ENCODE measurements at places on chromosomes 7 and 10. TPM values are rescaled to one million over a fixed set of nuclear protein-coding genes. Genes with fewer than 3 reads are reported as not detected.

Gene FAM25A
- total RNA-seq = not detected

Gene LBX1
- not detected for total RNA-seq

Gene NUPR2
- total RNA-seq = not detected

Gene NEUROD6
- total RNA-seq = not detected

Gene ING3
- total RNA-seq = 14.8 TPM

Gene PRXL2A
- 56.5 TPM for total RNA-seq

Gene AHR
- total RNA-seq = 7.1 TPM

- H3K27me3 ChIP-seq = peaks cover 5% of the 10 kb centered on the region
- peaks cover 33% of the 10 kb centered on the region for H3K4me1 ChIP-seq
- no peaks in the 10 kb centered on the region for H3K36me3 ChIP-seq
- H3K27ac ChIP-seq = no peak overlapping the region
- no peak for DNase-seq
- no peak overlapping the region for H3K4me3 ChIP-seq
Measured at GRCh38 chr7:92680442-92680841, 90.3 kb upstream of the FAM133B start.

- no peak overlapping the region for H3K4me3 ChIP-seq
- H3K27ac ChIP-seq = no peak overlapping the region
- no peak for DNase-seq
- no peaks in the 10 kb centered on the region for H3K36me3 ChIP-seq
- no peaks in the 10 kb centered on the region for H3K4me1 ChIP-seq
Measured at GRCh38 chr7:104903044-104903443, 111.0 kb upstream of the KMT2E start.

- no peak for DNase-seq
- H3K36me3 ChIP-seq = no peaks in the 10 kb centered on the region
- H3K4me1 ChIP-seq = peaks cover 11% of the 10 kb centered on the region
- H3K27ac ChIP-seq = no peak overlapping the region
- H3K4me3 ChIP-seq = no peak overlapping the region
Measured at GRCh38 chr10:62093863-62094291, 174.8 kb downstream of the RTKN2 start.

GRCh38 chr10:99673492-99673891, 14.2 kb downstream of the ENTPD7 start:
- no peaks in the 10 kb centered on the region for H3K4me1 ChIP-seq
- DNase-seq = no peak
- no peak overlapping the region for H3K4me3 ChIP-seq
- H3K36me3 ChIP-seq = no peaks in the 10 kb centered on the region
- H3K27ac ChIP-seq = no peak overlapping the region
- H3K27me3 ChIP-seq = no peaks in the 10 kb centered on the region

DNA sequence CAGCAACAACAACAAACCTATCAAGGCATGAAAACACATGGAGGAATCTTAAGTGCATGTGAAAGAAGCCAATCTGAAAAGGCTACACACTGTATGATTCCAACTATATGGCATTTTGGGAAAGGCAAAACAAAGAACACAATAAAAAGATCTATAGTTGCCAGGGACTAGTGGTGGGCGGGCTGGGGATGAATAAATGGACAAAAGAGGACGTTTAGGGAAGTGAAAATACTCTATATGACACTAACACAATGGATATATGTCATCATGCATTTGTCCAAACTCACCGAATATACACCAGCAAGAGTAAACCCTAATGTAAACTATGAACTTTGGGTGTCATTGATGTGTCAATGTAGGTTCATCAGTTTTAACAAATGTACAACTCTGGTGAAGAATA, 89.1 kb downstream of the SEMA3E start:
- DNase-seq = no peak
- no peaks in the 10 kb centered on the region for H3K36me3 ChIP-seq
- H3K4me1 ChIP-seq = no peaks in the 10 kb centered on the region
- H3K27me3 ChIP-seq = no peaks in the 10 kb centered on the region
- no peak overlapping the region for H3K27ac ChIP-seq

GRCh38 chr7:107044347-107045194, at the start of gene PRKAR2B:
Gene PRKAR2B (plus strand): TSS chr7:107044705. CDS start chr7:107044908, 203 bp downstream.
- DNase-seq = peak; percentile 83
- peaks cover 41% of the 10 kb centered on the region for H3K4me1 ChIP-seq
- H3K27me3 ChIP-seq = peaks cover 12% of the 10 kb centered on the region
- no peak within 1 kb of the TSS for H3K27ac ChIP-seq
- H3K36me3 ChIP-seq = no peaks in the 10 kb centered on the region

DNA sequence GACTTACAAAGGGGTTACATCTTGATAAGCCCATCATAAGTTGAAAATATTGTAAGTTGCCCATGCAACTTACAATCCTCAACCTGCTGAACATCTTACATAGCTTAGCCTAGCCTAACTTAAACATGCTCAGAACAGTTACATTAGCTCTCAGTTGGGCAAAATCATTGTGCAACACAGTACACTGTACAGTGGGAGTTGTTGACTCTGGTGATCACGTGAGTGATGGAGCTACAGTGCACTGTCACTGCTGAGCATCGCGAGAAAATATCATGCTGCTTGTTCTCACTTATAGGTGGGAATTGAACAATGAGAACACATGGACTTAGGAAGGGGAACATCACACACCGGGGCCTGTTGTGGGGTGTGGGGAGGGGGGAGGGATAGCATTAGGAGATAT, 214.9 kb upstream of the ZMIZ1 start:
- H3K27ac ChIP-seq = no peak overlapping the region
- no peaks in the 10 kb centered on the region for H3K36me3 ChIP-seq
- peaks cover 17% of the 10 kb centered on the region for H3K4me1 ChIP-seq
- H3K27me3 ChIP-seq = no peaks in the 10 kb centered on the region
- H3K4me3 ChIP-seq = no peak overlapping the region

GRCh38 chr10:15385552-15386455, 14.7 kb upstream of the FAM171A1 start:
- no peaks in the 10 kb centered on the region for H3K36me3 ChIP-seq
- H3K27me3 ChIP-seq = peaks cover 6% of the 10 kb centered on the region
- H3K4me1 ChIP-seq = peaks cover 7% of the 10 kb centered on the region
- no peak overlapping the region for H3K4me3 ChIP-seq
- no peak for DNase-seq
- H3K27ac ChIP-seq = no peak overlapping the region

- H3K27ac ChIP-seq = no peak overlapping the region
- H3K4me3 ChIP-seq = no peak overlapping the region
- no peaks in the 10 kb centered on the region for H3K36me3 ChIP-seq
- DNase-seq = no peak
Measured at GRCh38 chr10:104591441-104591840, 49.6 kb upstream of the SORCS3 start.

DNA sequence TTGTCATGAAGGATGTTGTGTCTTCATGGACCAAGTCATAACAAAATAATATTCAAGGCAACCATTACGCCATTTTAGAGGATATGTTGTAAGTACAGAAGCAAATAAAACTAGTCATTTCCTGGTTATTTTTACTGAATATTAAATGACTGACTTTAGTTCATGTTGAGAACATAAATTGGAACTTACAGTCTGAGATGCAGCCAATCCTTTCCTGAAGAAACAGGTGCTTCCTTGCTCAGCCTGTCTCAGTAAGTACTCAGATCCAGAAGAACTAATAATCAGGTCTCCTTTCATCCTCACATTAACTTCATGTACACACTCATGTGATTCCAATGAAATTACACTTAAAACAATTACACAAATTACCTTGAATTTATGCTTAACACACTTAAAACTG, 12.3 kb downstream of the SEMA3A start:
- H3K27me3 ChIP-seq = no peaks in the 10 kb centered on the region
- no peak overlapping the region for H3K4me3 ChIP-seq
- DNase-seq = no peak
- H3K36me3 ChIP-seq = no peaks in the 10 kb centered on the region
- no peak overlapping the region for H3K27ac ChIP-seq

DNA sequence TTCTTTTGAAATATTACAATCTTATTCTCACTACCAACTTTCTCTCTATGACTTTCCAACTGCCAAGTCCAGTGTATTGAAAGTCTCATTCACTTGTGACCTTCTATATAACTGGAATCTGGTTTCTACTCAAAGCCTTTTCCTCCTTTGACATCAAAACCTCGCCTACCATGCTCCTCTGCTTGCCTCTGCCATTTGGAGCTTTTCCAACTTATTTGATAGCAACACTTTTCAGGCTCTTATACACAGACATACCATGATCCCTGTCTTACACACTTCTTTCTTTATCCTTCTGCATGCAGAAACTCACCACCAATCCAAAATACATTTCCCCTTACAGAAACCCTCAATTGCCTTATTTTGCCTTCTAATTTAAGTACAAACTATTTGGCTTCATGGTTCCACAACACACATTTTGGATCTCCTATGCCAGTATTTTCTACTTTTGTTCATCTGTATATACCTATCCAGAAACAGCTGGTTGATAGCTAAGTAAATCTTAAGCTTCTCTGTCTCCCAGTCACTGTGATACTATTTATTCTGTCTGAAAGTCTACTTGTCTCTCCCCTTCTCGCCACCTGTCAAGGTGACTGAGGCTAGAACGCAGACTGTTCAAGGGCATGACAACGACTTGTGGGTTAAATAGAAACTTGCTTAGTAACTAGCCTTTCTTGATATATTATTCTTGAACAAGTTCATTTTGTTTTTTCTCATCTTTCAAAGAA, 22.4 kb downstream of the GNG11 start:
- H3K27ac ChIP-seq = no peak overlapping the region
- no peaks in the 10 kb centered on the region for H3K36me3 ChIP-seq
- H3K4me3 ChIP-seq = no peak overlapping the region
- no peak for DNase-seq

GRCh38 chr7:137882806-137883205, 36.0 kb upstream of the DGKI start:
- H3K27me3 ChIP-seq = no peaks in the 10 kb centered on the region
- no peak overlapping the region for H3K27ac ChIP-seq
- peaks cover 56% of the 10 kb centered on the region for H3K4me1 ChIP-seq
- DNase-seq = no peak
- H3K36me3 ChIP-seq = peaks cover 64% of the 10 kb centered on the region

DNA sequence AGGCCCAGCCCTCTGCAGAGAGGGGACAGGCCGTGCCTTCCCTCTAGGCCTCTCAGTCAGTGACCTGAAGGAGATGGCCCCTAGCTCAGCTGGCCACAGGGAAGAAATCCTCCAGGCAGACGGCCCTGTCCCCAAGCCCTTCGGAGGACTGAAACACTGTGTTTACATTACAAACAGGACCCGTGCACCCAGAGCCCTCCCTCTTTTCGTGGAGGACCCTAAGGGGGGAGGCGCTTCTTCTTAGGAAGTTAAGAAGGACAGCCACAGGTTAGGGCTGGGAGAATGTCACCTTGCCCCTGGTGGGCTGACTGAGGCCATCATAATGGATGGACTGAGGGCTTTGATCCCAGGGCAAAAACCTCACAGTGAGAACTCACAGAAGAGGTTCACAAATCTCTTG, 154.9 kb downstream of the SLIT1 start:
- no peaks in the 10 kb centered on the region for H3K36me3 ChIP-seq
- H3K4me1 ChIP-seq = peaks cover 33% of the 10 kb centered on the region
- H3K4me3 ChIP-seq = no peak overlapping the region
- DNase-seq = no peak
- no peak overlapping the region for H3K27ac ChIP-seq

DNA sequence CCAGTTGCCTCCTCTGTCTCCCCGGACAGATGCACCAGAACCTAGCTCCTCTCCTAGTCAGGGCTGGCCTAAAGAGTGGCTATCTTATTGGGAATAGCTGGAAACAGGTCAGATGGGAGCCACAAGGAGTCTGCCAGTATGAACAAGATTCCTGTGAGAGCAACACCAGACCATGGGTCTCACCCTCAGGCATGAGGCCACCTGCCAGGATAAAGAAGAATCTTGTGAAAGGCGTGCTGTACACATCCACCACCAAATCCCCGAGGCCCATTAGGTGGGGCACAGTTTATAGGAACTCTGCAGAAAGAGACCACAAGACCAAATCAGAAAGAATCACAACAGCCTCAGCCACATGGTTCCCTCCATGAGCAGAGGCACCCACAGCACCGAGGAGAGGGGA, 325.9 kb downstream of the TNS3 start:
- peaks cover 8% of the 10 kb centered on the region for H3K4me1 ChIP-seq
- H3K4me3 ChIP-seq = no peak overlapping the region
- peaks cover 6% of the 10 kb centered on the region for H3K36me3 ChIP-seq
- H3K27ac ChIP-seq = no peak overlapping the region
- no peak for DNase-seq

- no peak for DNase-seq
- no peak overlapping the region for H3K4me3 ChIP-seq
- no peaks in the 10 kb centered on the region for H3K27me3 ChIP-seq
- peaks cover 24% of the 10 kb centered on the region for H3K4me1 ChIP-seq
- no peak overlapping the region for H3K27ac ChIP-seq
Measured at GRCh38 chr7:17745610-17746009, 194.7 kb downstream of the SNX13 start.

GRCh38 chr7:88363249-88363648, 56.6 kb upstream of the STEAP4 start:
- peak; percentile 15 for DNase-seq
- no peak overlapping the region for H3K4me3 ChIP-seq
- no peaks in the 10 kb centered on the region for H3K36me3 ChIP-seq
- H3K27ac ChIP-seq = no peak overlapping the region
- no peaks in the 10 kb centered on the region for H3K27me3 ChIP-seq
- peaks cover 59% of the 10 kb centered on the region for H3K4me1 ChIP-seq

DNA sequence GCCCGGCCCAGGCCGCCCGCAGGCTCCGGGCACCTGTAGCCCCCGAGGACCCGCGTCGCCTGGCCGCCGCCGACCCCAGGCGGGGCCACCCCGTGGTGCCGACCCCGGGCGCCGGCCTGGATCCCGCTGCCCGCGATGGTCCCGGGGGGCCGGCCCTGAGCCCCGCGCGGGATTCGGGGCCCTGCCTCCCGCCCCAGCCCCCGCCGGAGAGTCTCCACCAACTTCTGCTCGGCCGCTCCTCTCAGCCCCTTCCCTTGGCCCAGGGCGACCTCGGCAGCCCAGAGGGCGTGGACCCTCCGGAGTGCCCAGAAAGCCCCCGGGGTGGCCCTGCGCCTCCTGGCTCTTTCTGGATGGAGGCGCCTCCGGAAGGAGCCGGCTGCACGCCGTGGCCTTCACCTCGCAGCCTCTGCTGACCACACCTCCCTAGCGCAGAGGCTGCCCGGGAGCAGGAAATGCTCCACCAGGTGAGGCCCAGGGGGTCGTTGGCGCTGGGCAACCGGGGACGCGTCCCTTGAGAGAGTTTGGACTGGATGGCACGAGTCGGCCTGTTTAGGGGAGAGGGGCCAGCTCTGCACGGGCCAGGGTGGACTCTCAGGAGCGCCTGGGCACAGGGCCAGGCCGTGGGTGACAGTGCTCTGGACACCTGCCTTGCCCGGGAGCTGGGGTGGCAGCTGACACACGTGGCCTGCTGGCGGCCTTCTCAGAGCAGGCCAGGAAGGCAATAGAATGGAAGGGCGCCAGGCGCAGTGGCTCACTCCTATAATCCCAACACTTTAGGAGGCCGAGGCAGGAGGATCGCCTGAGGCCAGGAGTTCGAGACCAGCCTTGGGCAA, 529 bp downstream of the ZNF853 start:
- peaks cover under 1% of the 10 kb centered on the region for H3K36me3 ChIP-seq
- peak overlapping the region; percentile 54 for H3K4me3 ChIP-seq
- no peak overlapping the region for H3K27ac ChIP-seq
- peak; percentile 66 for DNase-seq
- peaks cover 12% of the 10 kb centered on the region for H3K4me1 ChIP-seq
- peaks cover 5% of the 10 kb centered on the region for H3K27me3 ChIP-seq

Data from WTC11 (cell line).